Inflammatory macrophage treated with lipopolysaccharide for 1 hour (primary cell): ENCODE measurements at places on chromosomes 12 and 14.
A peak's percentile ranks its signal among the peaks of the same experiment; 100 is the strongest.

- DNase-seq: no peak
Observed at GRCh38 chr14:41605550-41606281, 960 bp upstream of the LRFN5 start.

DNA sequence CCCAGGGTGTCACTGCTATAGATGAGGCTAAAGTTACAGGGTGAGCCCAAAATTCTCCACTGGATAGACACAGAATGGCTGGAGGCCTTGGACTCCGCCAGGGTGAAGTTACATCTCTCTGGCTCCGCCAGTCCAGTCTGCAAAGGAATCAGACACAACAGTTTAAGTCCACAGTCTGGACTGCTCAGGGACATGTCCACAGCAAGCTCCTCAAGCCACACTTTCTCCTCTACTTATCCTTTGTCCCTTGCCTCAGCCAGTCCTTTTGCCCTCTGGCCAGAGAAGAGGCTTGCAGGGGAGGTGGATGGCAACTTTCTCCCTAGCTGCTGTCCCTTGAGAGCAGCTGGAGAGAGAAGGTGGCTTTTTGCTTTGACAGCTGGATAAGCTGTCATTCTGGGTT is 28.0 kb downstream of the PTPRB start:
- DNase-seq: no peak

DNA sequence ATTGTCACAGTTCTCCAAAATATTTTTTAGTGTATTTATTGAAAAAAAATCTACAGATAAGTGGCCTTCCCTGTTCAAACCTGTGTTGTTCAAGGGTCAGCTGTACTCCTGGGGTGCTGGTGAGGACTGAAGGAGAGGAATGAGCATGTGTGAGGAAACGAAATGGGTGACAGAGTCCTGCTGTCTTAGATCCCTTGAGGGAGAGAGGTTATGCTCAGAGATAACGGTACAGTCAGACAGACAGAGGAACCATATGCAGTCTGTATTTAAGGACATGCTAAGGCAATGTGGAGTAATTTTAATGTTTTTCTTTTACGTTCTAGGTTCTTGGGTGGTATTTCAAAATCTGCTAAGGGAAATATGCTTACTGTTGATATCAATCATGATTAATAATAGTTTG is 352.9 kb upstream of the RGS6 start:
- DNase-seq: no peak

- peak; percentile 72 for DNase-seq
Observed at GRCh38 chr12:53492830-53493609, 6.2 kb downstream of the MAP3K12 start.
